ENCODE measurements at places on chromosomes 13 and 19.

DNA sequence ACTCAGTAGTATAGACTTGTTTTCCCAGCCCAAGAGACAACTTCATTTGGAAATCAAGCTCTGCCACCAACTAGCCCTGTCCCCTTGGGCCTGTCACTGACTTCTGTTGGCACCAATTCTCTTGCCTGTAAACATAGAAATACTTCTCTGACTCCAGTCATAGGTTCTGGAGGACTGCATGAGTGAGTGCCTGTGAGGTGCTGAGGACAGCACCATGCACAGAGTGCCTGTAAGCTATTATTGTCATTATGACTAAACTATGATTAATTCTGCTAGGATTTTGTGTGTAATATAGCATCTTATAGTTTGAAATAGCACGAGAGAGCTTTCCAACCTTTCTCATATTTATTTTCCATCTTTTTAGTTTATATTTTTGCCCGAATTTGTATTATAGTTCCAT lies 247.9 kb downstream of the MYO16 start:
- no peak for DNase-seq

GRCh38 chr19:14817052-14817451 lies 17.9 kb downstream of the OR7A5 start:
- no peak for DNase-seq

DNA sequence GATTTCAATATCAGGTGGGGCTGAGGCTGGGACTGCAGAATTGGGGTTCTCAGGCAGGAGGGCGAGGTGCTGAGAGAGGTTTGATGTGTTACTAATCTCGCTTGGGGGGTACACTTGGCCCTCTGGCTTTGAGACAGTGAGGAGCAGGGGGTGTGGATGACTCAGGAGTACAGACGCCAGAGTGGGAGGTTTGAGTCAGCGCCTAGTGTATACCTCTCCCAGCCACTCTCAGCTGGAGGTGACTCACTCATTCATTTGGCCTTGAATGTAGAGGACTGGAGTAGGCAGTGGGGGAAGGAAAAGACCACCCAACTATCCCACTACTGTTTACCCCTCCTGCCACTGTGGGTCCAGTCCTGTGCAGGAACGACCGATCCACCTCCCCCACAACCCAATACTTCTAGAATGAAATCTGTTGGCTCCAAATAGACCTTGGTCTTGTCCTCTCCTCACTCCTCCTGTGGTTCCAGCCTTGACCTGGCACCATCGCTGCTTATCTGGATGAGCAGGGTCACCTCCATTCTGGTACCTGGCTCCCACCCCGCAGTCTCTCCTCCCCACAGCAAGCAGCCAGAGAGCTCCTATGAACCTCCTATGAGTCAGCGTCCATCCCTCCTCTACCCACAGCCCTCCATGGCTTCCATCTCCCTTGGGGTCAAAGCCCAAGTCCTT lies 20.1 kb upstream of the ZNRF4 start:
- no peak for DNase-seq

DNA sequence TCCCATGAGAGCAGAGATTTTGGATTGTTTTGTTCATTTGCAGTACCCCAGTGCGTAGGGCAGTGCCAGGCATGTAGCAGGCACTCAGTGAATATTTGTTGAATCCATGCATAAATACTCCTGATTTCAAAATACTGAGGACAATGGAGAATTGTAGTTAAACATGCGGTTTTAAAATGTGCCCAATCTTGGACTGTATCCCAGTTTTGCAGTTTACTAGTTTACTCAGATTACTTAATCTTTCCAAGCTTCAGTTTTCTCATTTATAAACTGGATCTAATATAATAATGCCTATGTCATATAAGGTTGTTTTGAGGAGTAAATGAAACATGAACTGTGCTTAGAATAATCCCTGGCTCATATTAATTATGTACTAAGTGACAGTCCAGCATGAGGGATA lies 39.0 kb downstream of the RCBTB2 start:
- no peak for DNase-seq

DNA sequence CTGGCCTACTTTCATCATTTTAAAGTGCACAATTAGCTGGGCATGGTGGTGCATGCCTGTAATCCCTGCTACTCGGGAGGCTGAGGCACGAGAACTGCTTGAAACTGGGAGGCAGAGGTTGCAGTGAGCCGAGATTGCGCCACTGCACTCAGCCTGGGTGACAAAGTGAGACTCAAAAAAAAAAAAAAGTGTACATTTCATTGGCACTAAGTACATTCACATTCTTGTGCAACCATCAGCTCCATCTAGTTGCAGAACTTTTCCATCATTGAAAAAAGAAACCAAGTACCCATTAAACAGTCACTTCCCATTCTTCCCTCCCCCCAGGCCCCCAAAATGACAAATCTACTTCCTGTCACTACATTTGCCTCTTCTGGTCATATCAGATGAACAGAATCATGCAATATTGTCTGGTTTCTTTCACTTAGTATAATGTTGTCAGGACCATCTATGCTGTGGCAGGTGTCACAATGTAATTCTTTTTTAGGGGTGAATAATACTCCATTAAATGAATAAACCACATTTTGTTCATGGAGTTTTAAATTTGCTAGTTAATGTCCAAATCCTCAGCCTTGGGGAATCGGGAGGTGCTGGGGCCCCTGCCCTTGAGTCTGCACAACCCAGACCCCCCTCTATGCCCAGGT lies 7.4 kb upstream of the SIGLEC11 start:
- no peak for DNase-seq

DNA sequence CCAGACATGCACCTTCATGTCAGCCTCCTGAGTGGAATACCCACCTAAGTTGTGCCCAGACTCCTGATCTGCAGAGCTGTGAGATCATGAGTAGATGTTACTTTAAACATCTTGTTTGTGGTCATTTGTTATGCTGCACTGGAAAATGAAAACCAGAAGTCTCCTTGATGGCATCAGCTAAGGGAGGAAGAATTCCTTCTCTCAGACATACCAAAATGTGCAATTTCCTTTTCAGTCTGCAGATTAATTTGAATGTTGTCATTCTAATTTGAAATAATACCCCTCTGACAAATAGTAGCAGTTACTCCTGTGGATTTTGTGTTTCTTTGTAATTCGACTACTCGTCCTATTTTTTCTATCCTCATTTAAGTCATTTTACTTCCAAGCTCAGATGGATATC lies 59.3 kb downstream of the ITGBL1 start:
- DNase-seq = no peak

- DNase-seq = no peak
These were observed 15.1 kb downstream of the LILRA5 start for GRCh38 chr19:54297759-54298305.

- no peak for DNase-seq
These were observed 20.7 kb downstream of the COLGALT1 start for GRCh38 chr19:17575871-17576757.

GRCh38 chr19:2611483-2612464 lies 90.7 kb downstream of the GNG7 start:
- no peak for DNase-seq

DNA sequence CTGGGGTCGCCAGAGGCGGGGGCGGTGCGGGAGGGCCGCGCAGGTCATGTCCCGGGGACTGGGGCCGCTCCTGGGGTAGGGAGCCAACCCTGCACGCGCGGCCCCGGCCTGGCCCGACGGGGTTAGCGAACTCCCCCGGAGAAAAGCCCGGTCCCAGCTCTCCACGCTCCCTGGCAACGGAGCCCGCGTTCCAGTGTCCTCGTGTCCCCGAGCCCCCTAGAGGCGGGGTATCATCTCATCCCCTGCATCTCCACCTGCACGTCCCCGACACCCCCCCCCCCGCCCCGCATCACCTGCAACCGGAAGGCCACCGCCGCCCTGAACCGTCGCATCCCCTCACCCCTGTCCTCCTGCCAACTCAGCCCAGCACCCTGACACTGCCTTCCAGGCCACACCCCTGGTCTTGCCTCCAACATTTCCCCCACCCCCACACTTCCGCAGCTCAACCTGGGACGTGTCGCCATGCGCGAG lies 2.7 kb downstream of the WDR88 start:
- DNase-seq = no peak

- no peak for DNase-seq
These were observed 1.0 kb downstream of the COL4A1 start for GRCh38 chr13:110305949-110306339.

GRCh38 chr19:18762125-18763023 lies 28.7 kb downstream of the COMP start:
- DNase-seq = peak; percentile 97

GRCh38 chr19:37467608-37468090 lies 405 bp upstream of the ZNF569 start:
- DNase-seq = no peak

GRCh38 chr19:12965017-12965811 lies 4.2 kb upstream of the DAND5 start:
- peak; percentile 69 for DNase-seq

DNA sequence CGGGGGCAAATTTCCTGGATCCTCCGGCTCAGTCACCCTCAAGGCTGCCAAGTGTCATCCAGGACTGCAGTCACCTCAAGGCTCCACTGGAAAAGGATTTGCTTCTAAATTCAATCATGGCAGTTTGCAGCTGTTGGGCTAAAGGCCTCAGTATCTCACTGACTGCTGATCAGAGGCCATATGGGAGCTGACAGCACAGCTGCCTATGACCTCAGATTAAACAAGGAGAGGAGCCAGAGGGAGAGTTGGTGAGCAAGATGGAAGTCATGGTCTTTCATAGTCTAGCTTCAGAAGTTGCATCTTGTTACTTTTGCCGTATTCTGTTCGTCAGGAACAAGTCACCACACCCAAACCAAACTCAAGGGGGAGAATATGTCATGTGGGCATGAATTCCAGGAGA lies 849.7 kb downstream of the UQCRFS1 start:
- DNase-seq = no peak
